ENCODE measurements at places on chromosomes 16 and 17.

- no peak for DNase-seq
Observed at GRCh38 chr17:67055811-67056745, 11.7 kb downstream of the CACNG1 start.

- DNase-seq, result no peak
Observed at GRCh38 chr17:56976941-56977608, 856 bp upstream of the SCPEP1 start.

GRCh38 chr17:76123191-76123499, 17.9 kb downstream of the FOXJ1 start:
- DNase-seq, result no peak

GRCh38 chr16:88842806-88843205, 13.9 kb downstream of the GALNS start:
- DNase-seq, result no peak

- peak; percentile 32 for DNase-seq
Observed at GRCh38 chr16:72066747-72067146, 3.7 kb downstream of the HPR start.

DNA sequence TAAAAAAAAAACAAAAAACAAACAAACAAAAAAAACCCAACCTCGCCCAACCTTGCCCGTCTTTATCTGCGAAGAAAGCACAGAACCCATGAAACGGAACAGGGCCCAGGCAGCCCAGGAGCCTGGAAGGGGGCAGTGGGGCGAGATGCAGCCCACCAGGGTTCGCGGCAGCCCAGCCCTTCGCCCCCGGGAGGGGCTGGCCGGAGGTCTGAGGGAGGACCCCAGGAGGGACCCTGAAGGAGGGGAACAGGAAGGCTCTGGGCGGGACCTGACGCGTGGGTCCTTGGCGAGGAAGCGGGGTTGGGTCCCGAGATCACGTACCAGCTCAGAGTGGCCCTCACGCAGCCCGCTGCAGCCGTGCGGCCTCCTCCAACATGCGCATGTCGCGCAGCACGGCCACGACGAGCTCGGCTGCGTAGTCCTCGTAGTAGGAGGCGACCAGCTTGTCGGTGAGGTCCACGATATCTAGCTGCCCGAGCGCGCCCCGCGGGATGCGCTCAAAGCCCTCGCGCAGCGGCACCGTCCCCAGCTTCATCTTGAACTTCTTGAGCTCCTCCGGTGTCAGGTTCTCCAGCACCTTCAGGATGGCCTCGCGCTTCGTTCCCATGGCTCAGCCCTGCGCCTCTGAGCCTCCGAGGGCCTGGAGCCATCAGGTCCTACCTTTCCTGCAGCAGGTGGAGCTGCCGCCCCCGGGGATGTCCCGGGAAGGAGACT, at the start of gene PYDC1:
TSS of gene PYDC1 (minus strand) at position 714 of the 714 bp plus-strand sequence. CDS start at position 607, 107 bp downstream.
- no peak for DNase-seq

GRCh38 chr16:942436-943060, 28.2 kb downstream of the LMF1 start:
- DNase-seq, result no peak

DNA sequence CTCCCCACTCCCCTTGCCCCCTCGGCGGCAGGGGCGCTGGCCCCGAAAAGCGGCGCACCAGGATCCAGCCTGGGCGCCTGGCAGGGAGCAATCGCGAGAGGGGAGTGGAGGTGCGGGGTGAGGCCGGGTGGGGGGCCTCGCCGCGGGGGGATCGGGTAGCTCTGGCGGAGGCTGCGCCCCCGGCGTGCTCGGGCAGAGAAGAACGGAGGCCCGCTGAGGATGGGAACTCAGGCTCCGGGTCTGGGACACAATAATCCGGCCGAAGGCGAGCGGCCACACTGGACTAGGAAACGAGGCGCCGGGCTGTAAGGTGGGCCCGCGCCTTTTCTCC, 721 bp upstream of the PCGF2 start:
- DNase-seq, result no peak

GRCh38 chr17:39738983-39739884, 1.5 kb downstream of the GRB7 start:
- DNase-seq, result peak; percentile 14

DNA sequence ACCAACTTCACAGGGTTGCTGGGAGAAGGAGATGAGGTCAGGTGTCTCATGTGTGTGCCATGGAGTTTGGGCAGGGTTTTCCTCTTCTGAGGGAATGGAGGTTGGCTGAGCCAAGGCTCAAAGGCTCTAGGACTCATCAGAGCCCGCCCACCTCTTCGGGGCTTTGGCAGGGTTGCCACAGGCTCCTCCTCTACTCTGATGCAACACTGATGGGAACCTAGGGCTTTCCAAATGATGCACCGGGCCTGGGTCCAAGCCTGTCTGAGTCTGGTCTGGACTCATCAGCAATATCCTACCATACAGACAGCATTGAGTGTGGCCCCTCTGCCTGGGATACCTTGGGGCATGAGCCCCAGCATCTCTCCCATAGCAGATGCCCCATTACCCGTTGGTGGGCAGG, 59.5 kb upstream of the LHX1 start:
- no peak for DNase-seq

GRCh38 chr17:77925831-77926543, 32.5 kb upstream of the TNRC6C start:
- no peak for DNase-seq

DNA sequence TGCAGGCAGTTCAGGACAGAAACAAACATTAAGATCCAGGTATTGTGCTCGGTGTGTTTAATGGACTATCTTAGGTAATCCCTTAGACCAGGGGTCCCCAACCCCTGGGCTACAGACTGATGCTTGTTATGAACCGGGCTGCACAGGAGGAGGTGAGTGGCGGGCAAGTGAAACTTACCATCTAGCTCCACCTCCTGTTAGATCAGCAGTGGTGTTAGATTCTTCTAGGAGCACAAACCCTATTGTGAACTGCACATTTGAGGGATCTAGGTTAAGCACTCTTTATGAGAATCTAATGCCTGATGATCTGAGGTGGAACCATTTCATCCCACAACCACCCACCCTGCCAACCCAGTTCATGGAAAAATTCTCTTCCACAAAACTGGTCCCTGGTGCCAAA, 37.8 kb upstream of the ASIC2 start:
- DNase-seq, result no peak

DNA sequence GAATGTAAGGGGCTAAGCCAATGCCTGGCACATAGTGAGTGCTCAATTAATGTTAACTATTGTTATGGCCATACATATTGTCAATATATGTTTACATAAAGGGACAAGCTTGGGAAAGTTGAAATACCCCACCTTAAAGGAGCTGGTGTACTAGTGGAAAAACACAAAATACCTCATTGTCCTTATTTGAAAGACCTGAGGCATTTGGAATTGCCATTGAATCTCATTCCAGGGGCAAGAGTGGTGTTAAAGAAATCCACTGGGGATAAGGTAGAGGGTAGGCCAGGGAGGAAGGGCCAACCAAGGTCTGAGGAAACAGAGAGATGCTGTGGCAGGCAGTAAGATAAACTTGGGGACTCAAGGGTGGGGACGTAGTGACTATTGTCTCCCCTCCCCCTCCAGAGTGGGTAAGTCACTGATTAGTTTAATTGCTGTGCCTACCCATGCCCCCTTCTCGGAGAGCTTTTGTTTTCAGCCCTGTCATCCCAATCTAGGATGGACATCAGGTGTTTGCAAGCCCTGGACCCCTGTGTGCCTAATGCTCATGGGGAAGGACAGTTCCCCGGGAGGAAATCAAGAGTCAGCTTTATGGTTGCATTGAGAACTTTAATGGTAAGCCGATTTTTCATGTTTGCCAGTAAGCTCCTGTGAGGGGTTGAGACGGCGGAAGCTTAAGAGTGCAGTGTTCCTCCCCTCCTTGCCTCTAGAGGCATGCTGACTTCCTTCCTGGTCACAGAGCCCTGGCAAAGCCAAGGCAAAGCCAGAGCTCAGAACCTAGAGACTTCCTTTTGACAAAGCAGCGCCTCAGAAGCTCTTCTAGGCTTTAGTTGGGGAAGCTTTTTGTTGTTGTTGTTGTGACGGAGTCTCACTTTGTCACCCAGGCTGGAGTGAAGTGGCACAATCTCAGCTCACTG, 2.5 kb upstream of the HEATR9 start:
- DNase-seq, result no peak

DNA sequence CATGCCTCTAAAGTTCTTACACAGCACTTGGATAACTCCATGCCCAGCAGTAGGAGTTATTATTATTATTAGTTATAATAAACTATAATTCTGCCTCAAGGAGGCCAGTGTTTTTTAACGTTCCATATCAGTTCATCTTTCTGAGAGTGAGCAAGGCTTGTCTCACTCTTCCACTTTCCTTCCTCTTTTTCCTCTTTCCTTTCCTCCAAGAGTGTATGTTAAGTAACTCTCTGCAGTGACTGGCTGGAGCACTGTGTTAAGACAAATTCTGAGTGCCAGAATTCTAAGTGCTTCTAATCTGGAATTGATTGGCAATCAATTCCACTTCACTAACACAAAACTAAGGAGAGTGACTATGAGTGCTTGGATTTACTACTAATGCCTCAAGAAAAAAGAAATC, 16.4 kb downstream of the CLEC19A start:
- DNase-seq, result no peak

DNA sequence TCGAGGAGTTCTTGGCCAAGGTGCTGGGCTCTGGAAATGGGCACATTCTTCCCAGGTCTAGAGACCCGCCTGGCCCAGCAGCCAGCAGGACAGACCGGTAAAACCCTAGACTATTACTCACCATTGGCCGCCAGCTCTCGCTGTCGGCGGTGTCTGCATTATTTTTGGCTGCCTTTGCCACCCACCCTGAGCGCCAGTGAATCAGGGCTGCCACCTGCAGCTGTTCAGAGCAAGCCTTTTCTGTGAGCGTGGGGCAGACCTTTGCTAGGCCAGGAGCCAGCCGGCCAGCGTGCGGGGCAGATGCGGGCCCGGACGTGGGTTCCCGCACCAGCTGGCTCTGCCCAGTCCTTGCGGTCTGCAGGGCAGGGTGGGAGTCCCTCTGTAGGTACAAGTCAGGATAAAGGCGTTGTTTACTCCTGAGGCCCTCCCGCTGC, 15.8 kb upstream of the CLEC18A start:
- DNase-seq, result no peak

GRCh38 chr17:40542558-40543411, 22.5 kb downstream of the CCR7 start:
- no peak for DNase-seq

- DNase-seq, result no peak
Observed at GRCh38 chr17:73968680-73969079, 234.8 kb upstream of the RPL38 start.

DNA sequence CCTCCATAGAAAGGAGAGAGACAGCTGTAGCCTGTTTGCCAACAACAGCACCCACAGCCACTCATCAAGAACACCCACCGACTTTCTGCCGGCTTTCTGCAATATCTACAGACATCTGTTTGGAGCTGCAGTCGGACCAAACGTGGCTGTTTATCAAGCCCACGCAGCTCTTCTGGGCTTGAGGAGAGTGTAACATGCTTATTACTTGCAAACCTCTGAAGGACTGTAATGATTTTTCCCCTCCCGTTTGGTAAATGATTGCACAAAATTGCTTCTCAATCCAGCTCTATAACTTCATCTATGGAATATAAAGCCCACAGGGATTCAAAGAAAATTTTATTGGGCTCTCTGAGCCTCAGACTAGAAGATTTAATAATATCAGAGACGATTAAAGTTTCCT, 100.5 kb downstream of the VAT1L start:
- peak; percentile 72 for DNase-seq

DNA sequence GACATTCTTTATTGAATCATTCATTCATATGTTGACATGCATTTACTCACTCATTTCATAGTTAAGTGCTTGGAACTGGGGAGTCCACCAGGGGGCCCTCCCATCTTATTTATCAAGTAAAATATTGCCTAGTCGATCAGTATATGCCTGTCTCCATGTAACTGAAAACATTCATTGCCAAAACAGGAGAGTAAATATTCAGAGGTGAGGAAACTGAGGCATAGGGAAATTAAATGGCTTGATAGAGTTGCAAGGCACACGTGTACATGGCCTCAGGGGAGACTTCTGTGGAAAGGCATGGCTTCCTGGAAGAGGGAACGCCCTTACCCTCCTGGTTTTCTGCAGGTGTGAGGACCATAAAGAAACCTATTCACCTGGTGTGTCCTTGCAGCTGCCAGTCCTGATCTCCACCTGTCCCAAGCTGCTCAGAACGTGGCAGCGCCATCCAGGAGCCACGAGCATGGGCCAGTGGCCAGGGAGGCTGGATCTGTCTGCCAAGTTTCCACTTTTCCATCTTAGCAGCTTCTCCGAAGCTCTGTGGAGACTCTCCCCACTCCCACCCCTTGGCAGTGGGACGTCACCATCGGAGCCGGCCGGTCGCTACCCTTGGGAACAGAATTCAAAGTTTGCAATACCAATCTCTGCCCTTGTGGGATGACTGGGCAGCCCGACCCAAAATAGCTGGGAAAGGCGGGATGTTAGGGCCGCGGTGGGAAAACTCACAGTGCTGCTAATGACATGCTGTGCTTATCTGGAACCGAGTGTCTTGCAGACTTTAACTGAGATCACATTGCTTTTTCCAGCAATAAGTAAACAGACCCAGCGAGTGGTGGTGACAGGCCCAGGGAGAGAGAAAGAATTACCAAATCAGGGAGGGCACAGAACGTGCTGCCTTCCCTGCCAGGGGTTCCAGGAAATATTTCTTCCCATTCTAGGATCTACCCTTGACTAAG, 4.1 kb upstream of the C1QTNF1 start:
- DNase-seq, result peak; percentile 92

GRCh38 chr16:58197314-58198012, 443 bp downstream of the CSNK2A2 start:
- DNase-seq, result no peak

GRCh38 chr17:38766341-38766740, 13.8 kb downstream of the PSMB3 start:
- DNase-seq, result no peak

GRCh38 chr17:75723171-75723930, 2.1 kb downstream of the ITGB4 start:
- DNase-seq, result no peak

DNA sequence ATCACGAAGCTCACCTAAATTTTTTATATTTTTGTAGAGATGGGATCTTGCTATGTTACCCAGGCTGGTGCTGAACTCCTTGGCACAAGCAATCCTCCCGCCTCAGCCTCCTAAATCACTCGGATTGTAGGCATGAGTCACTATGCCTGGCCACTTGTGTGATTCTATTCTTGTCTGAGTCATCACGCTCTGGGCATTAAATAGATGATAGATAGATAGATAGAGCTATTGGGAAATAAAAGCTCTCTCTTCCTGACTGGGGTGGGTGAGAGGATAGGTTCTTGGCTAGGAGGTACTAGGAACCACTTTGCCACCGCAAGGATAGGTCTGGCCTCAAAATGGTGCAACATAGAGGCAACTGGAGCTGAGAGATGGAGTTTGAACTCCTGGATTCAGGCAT, 21.4 kb upstream of the CACNG3 start:
- no peak for DNase-seq

- DNase-seq, result peak; percentile 93
Observed at GRCh38 chr16:69186642-69187445, at the start of gene SNTB2. TSS of gene SNTB2 (plus strand) at chr16:69187164. CDS start at chr16:69187167, 3 bp downstream.

- DNase-seq, result peak; percentile 93
Observed at GRCh38 chr17:78722246-78722761, 59.8 kb downstream of the CYTH1 start.

DNA sequence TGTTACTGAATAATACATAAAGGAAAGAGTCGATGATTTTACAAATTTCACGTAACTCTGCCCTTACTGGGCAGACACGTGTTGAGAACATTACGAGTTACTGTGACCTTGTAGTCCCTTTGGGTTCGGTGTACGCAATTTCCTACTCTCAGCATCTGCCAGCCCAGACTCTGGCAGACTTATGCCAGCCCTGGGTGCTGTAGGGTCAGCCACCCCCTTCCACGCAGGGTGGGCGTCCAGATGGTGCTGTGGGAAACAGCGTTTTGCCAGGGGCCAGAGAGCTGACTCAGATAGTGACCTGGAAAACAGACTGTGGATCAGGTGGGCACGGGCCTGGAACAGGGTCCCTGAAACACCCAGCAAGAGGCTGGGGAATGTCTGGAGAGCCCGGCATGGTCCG, 148.9 kb downstream of the RPTOR start:
- peak; percentile 36 for DNase-seq

GRCh38 chr17:55730808-55731207, 8.1 kb upstream of the TMEM100 start:
- no peak for DNase-seq

All from NCI-H524 (cell line).